ENCODE measurements at places on chromosomes 12 and 14. TPM values are rescaled to one million over a fixed set of nuclear protein-coding genes. Genes with fewer than 3 reads are reported as not detected.

The MUCL1 gene
- not detected for total RNA-seq

The RNASE7 gene
- not detected for total RNA-seq

The SLC8A3 gene
- total RNA-seq: 0.09 TPM

The TMPRSS12 gene
- not detected for total RNA-seq

The SERPINA12 gene
- not detected for total RNA-seq

The CDKL1 gene
- 14.5 TPM for total RNA-seq

The SLC35F4 gene
- not detected for total RNA-seq

The VAMP1 gene
- 1.7 TPM for total RNA-seq

The FBXO34 gene
- total RNA-seq: 20.5 TPM

The HEATR5A gene
- 24.0 TPM for total RNA-seq

The SPIC gene
- not detected for total RNA-seq

The RNASE3 gene
- not detected for total RNA-seq

The DAO gene
- not detected for total RNA-seq

Measured in endothelial cell of coronary artery (primary cell).